Mucosa of gallbladder (tissue), 1 donor: ENCODE measurements at places on chromosomes 4 and X. TPM values are rescaled to one million over a fixed set of nuclear protein-coding genes. Genes with fewer than 3 reads are reported as not detected.

PLXNB3 gene
- 65.3 TPM for total RNA-seq

PDE5A gene
- total RNA-seq = 29.7 TPM

NEUROG2 gene
- total RNA-seq = not detected

CFP gene
- total RNA-seq = 2.4 TPM

PHOX2B gene
- 0.26 TPM for total RNA-seq

BST1 gene
- 12.7 TPM for total RNA-seq

SPIN2A gene
- 1.2 TPM for total RNA-seq

RHOXF2 gene
- not detected for total RNA-seq

GUCY1A1 gene
- total RNA-seq = 20.0 TPM

BEX3 gene
- total RNA-seq = 96.0 TPM

TCEAL4 gene
- total RNA-seq = 86.4 TPM

EPHA5 gene
- 0.14 TPM for total RNA-seq

ODAPH gene
- not detected for total RNA-seq

SHROOM2 gene
- total RNA-seq = 13.1 TPM

KLHL4 gene
- total RNA-seq = 1.9 TPM

GRCh38 chr4:85740431-85740861 lies 265.5 kb downstream of the ARHGAP24 start:
- DNase-seq = no peak

DNA sequence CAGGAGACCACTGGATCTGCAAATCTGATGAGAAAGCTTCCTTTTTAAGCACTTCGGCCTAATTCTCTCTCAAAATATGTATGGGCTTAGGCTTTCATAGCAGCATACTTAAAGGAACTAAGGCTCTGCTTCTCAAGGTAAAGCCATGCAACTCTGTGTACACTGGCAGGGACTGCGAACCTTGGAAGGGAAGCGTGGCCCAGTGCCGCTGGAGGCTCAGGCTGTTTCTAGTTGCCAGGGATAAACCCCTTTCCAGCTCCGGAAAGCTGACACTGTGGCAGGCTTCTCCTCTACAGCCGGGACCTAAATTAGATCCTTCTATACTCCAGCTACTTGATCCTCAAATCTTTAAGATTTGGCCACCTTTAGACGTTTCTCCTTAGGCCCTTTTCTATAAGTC lies 1091.3 kb upstream of the TENM3 start:
- no peak for DNase-seq

DNA sequence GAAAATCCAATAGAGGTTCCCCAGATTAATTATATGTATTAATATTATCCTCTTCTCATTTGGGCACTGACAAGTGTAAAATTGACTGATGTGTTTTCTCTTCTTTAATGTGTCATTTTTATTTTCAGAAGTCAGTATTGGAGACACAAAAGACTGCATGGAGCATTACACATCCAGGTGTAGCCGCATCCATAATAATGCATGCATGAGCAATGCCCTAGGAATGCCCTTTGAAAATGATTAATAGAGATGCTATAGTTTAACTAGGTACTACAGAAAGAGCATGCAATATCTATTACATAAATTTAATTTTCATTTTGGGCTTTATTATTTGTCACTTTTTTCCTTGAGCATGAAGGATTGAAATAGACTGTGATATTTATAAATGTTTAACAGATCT lies 509.9 kb downstream of the SPOCK3 start:
- DNase-seq = no peak

DNA sequence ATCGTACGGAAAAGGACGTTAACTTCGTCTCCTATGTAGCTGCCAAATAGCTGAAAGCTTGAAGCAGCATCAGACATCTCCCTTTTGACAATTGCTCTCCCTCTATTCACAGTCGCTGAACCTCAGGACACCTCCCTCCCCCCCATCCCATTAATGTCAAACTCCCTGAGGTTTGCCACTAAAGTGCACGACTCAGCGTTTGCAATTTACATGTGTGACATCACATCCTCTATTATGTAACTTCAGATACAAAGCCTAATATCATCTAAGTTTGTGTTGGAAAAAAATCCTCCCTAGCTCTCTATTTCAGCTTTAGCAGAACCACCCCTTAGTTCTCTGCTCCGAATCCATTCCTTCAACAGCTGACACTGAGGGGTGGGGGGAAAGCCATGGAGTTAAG lies 5.5 kb upstream of the NR3C2 start:
- no peak for DNase-seq

GRCh38 chrX:15721911-15722310 lies 16.2 kb upstream of the CA5B start:
- DNase-seq = no peak

- DNase-seq = no peak
Measured at GRCh38 chrX:123873956-123874355, 14.1 kb downstream of the XIAP start.

GRCh38 chrX:70322784-70323183 lies 32.9 kb downstream of the KIF4A start:
- DNase-seq = no peak

DNA sequence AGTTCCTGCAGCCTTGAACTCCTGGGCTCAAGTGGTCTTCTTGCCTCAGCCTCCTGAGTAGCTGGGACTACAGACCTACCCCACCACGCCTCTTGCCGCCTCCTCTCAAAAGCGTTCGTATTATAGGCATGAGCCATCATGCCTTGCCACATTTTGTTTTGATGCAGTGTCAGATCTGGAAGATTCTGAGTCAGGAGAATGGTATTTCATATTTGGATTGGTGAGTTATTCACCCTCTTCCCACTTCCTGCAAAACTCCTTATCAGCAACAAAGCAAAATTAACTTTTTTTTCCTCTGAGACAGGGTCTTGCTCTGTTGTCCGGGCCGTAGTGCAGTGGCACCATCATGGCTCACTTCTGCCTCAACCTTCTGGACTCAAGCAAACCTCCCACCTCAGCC lies 29.6 kb downstream of the REST start:
- DNase-seq = no peak

DNA sequence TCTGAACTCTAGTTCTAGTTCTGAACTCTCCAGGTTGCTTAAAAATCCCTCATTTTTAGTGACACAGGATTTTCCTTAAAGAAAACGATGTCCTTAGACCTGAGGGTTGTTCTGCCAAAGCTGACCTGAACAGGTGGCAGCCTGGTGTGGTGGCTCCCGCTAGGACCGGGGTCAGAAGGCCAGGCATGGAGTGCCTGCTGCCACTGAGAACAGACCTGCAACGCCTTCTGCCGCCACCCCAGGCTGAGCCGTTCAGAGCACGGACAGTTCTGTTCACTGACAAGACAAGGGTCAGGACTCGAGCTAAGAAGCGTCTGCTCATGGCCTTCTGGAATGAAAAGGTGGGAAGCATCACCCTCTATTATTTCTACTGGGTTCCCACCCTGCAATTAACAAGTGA lies 15.8 kb downstream of the DCTD start:
- no peak for DNase-seq

- DNase-seq = no peak
Measured at GRCh38 chrX:46036508-46036907, 508.7 kb downstream of the ZNF674 start.

DNA sequence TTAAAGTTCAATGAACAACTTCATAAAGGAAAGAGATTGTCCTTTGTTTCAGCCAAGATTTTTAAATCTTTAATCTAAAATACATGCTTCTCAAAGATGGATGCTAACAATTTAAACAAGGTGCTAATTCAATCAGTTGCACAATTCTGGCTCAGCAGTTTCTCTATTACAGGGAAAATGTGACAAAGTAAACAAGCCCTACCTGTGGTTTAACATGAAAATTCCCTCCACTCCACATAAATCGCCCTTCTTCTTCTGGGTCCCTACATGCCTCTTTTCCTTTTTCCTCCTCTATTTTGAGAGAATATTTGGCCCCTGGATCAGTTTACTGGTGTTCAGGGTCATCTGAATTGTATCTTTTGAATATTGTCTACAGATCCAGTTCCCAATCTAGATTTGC lies 80.6 kb downstream of the FRYL start:
- DNase-seq = no peak

DNA sequence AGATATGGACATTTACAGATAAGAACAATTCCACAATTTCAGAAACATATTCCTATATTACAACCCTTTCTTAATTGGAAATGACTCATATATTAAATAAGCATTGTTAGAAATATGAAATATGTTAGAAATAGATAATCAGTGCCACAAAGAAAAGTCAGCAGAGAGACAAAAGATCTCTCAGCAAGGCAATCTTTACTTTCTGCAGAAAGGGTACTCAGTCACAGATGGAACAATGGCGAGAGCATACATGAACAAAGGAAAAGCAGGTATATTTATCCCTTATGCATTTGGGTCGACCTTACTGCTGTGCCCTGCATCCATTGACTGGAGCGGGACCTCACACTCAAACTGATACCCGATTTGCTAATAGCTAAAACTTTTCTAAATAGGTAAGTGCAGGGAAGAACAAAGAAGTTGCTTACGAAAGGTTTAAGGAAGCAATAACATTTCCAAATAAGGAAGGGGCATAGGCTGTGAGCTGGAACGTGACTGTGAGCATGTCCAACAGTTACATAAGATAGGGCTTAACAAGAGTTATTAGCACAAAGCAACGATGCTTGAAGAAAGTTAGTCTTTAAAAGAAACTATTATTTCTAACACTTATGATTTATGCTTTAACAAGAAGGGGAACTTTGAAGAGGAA lies 40.8 kb downstream of the MGARP start:
- DNase-seq = no peak

- DNase-seq = no peak
Measured at GRCh38 chr4:180784940-180785339, 1458.3 kb upstream of the TENM3 start.

DNA sequence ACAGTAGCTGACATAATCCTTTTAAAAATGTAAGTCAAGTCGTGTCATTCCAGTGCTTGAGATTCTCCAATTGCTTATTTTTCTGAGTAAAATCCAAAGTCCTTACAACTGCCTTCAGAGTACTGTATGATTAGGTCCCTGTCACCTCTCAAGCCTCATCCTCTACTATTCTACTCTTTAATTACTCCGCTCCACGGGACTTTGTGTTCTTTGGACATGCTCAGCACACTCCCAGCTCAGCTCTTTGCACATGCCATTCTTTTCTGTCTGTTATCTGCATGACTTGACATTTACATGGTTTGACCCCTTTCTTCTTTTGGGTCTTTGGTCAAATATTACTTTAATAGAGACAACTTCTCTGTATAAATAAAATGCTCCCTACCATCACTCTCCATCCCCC lies 15.1 kb downstream of the FAM47E start:
- no peak for DNase-seq

DNA sequence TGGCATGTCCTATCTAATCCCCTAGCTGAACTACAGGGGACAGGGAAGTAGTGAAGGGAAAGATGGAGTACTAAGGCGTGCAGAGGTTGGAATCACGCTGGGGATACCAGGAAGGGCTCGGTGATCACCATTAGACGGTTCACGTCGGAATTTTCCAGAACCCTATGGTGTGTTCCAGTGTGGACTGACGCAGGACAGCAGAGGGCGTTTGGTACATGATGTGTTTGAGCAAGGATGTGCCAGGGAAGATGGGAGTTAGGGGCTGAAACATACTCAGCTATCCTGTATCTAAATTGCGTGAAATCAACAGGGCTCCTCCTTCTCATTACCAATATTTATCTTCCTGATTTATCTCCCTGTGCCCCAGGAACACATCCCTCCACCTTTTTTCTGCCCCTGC lies 33.7 kb downstream of the PRPS2 start:
- no peak for DNase-seq

DNA sequence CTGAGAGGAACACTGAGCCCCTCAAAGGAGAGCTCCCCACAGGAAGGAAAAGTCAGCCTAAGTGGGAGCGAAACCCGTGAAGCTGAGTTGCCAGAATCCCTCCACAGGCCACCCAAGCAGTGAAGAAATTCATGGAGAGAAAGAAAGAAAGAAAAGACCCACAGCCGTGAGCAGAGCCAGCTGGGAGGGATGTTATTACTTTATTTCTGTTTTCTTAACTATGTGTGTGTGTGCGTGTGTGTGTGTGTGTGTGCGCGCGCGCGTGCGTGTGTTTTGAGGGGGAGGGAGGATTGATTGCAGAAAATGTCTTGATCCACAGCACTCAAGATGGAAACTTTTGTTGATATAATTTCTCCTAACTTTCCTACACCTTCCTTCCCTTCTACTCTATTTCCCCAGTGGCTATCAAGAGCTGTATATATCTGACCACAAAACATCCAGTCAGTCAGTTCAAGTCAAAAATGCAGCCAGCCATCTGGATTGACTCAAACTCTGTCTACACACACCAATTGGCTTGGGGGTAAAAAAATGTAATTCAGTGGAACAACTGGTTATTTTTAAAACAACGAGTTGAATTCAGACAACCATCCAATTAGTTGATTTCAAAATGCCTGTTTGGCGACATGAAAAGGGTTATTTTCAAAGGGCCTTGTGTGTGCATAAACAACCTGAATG lies 13.8 kb upstream of the GPC3 start:
- DNase-seq = no peak

- no peak for DNase-seq
Measured at GRCh38 chr4:42789041-42789567, 103.4 kb upstream of the GRXCR1 start.

GRCh38 chrX:14420841-14421240 lies 108.5 kb upstream of the GLRA2 start:
- no peak for DNase-seq

GRCh38 chr4:172750910-172751309 lies 417.7 kb upstream of the GALNT7 start:
- no peak for DNase-seq

GRCh38 chrX:68387776-68388175 lies 45.5 kb downstream of the OPHN1 start:
- DNase-seq = no peak

DNA sequence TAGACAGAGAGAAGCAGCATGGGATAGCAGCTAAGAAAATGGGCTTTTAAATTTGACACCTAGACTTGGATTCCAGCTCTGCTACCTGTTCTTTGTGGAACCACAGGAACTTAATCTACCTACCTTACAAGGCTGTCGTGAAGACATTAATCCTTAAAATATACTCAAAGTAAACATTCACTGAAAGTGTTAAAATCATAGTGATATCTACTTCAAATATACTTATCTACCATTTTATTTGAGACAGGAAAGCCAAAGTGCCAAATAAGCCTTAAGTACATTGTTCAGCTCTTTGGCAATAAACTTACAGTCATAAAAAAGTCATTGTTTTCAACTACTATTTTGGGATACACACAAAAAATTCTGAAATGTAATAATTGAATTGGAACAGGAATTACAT lies 295.0 kb upstream of the PITX2 start:
- no peak for DNase-seq

DNA sequence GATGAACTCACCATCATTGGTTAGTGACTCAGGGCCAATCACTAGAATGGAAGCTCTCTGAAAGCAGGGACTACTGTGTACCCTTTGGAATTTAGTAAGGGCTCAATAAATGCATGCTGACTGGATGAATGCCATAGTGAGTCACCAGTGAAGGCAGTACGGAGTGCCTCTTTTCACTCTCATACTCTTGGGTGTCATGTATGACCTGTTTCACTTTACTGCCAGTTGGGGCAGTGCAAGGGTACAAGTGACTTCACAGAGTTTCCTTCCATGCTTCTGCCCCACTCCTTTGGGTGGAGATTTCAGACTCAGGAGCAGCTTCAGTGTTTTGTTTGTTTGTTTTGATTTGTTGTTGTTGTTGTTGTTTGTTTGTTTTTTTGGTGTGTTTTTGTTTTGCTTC lies 57.7 kb downstream of the SOX3 start:
- DNase-seq = no peak
